ENCODE measurements at places on chromosomes 12 and 14.

DNA sequence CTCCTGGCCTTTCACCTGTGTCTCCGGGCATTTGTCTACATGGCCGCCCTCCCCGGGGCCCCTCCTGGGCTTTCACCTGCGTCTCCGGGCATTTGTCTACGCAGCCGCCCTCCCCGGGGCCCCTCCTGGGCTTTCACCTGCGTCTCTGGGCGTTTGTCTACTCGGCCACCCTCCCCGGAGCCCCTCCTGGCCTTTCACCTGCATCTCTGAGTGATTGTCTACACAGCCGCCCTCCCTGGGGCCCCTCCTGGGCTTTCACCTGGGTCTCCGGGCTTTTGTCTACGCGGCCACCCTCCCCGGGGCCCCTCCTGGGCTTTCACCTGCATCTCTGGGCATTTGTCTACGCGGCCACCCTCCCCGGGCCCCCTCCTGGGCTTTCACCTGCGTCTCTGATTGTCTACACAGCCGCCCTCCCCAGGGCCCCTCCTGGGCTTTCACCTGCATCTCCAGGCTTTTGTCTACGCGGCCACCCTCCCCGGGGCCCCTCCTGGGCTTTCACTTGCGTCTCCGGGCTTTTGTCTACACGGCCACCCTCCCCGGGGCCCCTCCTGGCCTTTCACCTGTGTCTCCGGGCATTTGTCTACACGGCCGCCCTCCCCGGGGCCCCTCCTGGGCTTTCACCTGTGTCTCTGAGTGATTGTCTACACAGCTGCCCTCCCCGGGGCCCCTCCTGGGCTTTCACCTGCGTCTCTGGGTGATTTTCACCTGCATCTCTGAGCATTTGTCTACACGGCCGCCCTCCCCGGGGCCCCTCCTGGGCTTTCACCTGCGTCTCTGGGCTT lies 68.0 kb upstream of the GALNT9 start:
- no peak for DNase-seq

DNA sequence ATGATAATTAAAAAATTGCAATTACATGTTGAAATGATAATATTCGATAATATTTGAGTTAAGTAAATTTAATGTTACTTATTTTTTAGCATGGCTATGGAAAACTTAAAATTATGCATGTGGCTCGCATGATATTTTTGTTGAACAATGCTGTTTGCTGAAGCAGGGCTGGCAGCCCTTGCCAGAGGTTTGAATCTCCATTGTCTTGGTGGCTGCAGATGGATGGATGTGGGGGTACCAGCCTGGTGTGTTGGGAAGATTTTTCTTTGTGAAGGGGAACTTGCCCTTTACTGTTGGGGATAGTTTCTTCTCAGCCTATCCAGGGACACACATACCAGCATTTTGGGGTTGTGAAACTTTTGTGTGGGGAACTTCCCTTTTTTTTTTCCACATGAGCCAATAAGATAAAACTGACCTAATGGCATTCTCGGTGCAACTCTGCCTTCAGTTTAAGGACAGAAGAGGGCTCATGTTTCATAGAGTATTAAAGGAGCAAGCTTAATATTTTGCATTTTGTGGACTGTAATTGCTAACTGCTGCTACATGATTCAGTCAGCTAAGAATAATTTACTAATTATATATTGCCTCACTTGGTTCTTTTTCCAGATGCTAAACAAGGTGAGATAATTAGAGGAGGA lies 8.8 kb downstream of the RASSF3 start:
- DNase-seq: no peak

DNA sequence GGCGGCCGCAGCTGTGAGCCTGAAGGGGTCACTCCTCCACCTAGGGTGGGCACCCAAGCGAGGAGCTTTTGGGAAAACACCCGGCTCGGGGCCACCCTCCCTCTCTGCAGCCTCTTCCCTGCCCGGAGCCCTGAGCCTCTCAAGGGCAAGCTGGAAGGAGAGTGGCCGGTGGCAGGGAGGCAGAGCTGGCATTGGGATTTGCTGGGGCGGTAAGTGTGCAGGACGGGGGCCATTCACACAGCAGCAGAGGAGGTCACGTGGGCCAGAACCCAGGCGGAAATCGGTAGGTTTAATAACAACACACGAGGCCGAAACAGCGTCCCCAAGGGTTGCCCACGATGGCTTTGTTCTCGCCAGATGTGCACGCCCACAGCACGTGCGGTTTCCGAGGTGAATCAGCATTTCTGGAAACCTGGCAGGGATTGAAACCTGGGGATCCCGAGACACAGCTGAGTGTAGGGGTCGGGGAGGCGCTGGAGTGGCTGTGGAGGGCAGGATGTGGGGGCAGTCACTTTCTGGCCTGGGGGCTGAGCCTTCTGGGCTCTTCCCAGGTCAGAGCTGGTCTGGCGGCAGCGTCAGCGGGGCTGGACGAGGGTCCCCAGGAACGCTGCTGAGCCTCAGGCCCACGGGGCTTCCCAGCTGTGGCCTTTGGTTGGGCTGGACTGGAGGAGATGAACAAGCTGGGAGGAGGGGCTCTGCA lies 23.5 kb downstream of the NOC4L start:
- no peak for DNase-seq

GRCh38 chr12:120940799-120941198 lies 36.6 kb upstream of the SPPL3 start:
- DNase-seq: no peak

GRCh38 chr12:46413368-46413767 lies 40.8 kb upstream of the SLC38A2 start:
- DNase-seq: no peak

- no peak for DNase-seq
Observed at GRCh38 chr12:46657453-46658411, 168.1 kb downstream of the SLC38A4 start.

- DNase-seq: no peak
Observed at GRCh38 chr12:84069699-84070098, 842.9 kb downstream of the SLC6A15 start.

GRCh38 chr12:1184402-1184801 lies 193.4 kb downstream of the ERC1 start:
- DNase-seq: no peak

GRCh38 chr14:68667313-68667791 lies 125.5 kb downstream of the ZFP36L1 start:
- DNase-seq: no peak
